ENCODE measurements at places on chromosomes 12 and 14.

- DNase-seq: peak; percentile 63
Observed at GRCh38 chr12:29241821-29242591, 92.9 kb downstream of the FAR2 start.

GRCh38 chr12:92570056-92570753, 132.6 kb upstream of the PLEKHG7 start:
- DNase-seq: peak; percentile 78

GRCh38 chr12:14473707-14474287, 93.9 kb downstream of the PLBD1 start:
- DNase-seq: peak; percentile 37

- DNase-seq: no peak
Observed at GRCh38 chr14:74647678-74648461, 35.8 kb upstream of the LTBP2 start.

- DNase-seq: no peak
Observed at GRCh38 chr12:42789808-42790760, 200.5 kb upstream of the PRICKLE1 start.

DNA sequence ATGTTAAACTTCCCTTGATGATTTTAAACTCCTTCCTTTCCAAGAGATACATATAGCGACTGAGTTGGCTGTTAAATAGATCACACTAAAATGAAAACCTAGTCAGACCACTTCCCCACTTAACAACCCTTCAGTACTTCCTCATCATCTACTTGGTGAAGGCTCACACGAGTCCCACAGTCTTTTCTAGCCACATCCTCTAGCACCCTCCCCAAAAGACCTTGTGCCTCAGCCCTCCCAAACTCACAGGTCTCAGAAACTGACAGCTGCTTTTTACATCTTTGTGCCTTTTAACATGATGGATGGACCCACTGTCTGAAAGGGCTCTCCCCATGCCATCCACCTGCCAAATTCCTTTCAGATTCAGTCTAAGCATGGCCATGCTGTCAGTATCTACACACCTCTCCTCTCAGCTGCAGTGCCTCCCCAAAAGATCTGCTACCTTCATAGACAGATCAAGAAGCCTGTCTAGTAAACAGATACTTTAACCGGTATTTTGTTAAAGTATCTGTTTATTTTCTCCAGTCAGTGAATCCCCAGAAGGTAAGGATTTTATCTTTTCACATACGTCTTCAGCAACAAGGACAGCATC, 65.1 kb upstream of the GPHB5 start:
- DNase-seq: no peak

DNA sequence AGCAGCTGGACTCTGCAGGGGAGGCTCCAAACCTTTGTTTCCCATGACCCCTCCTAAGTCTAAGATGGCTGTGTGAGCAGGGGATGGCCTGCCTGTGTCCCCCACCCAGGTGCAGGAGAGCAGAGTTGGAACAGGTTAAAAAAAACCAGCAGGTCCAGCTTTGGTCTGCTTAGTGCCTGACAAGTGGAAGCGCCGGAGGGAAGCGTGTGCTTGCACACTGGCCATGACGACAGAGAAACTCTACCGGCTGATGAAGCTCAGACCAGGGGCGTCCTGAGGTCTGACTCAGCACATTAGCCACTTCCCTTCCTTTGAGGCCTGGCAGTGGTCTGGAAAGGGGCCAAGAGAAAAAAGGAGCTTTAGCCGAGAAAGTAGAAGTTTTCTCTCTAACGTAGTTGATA, 280.1 kb downstream of the VRK1 start:
- peak; percentile 94 for DNase-seq

- no peak for DNase-seq
Observed at GRCh38 chr12:38926501-38926900, 21.1 kb upstream of the CPNE8 start.

- DNase-seq: no peak
Observed at GRCh38 chr14:105540811-105541210, 14.4 kb downstream of the TMEM121 start.

GRCh38 chr12:104339663-104340062, 36.1 kb downstream of the EID3 start:
- no peak for DNase-seq

DNA sequence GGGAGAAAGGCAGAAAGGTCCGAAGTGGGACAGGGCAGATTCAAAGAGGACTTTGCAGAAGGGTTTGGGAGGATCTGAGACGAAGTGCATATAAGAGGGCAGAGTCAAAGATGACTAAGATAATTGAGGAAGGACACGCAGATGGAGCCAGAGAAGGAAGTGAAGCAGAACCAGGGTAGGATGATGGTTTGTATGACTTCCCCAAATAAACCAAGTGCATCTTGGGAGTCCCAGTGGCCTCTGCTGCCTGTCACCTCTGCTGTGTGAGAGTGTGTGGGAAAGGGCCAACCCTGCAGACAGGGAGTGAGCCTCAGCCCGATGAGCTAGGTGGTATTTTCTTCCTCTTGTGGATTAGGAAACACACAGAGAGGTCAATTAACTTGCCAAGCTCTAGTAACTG, 36.8 kb downstream of the FLVCR2 start:
- peak; percentile 3 for DNase-seq

DNA sequence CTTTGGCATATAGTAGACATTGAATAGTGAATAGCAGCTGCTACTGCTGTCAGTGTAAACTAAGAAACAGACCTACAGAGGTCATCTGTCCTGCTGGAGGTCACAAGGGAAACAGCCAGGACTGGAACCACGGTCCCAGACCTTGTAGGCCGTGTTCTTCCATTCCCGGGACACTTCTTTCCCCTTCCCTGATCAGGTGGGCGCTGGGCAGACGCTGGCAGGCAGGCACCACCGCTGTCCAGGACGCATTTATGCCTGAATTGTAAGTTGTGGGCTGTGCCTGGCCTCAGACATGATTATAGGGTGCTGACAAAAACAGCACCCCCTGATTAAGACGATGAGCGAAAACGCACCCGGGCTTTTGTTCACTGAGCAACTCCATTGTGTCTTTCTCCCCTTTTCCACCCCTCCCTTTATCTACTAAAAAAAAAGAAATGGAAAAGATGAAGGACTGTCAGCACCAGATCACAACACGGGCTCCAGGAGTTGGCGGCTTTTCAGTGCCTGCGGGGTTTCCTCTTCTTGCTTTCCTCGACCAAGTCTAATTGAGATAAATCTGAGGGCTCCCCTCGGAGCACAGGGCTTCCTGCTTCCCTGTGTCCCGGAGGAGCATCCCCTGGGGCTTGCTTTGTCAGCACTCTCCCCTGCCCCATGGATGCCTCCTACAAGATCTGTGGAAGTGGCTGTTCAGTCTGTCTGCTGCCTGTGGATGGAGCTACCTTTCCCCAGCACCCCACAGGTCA, 80.6 kb downstream of the TSPAN9 start:
- DNase-seq: no peak

- DNase-seq: no peak
Observed at GRCh38 chr12:127241072-127241817, 1025.7 kb upstream of the TMEM132C start.

GRCh38 chr12:93363841-93364297, 13.9 kb upstream of the NUDT4 start:
- peak; percentile 94 for DNase-seq

GRCh38 chr14:51780006-51780692, 80.3 kb upstream of the GNG2 start:
- peak; percentile 55 for DNase-seq

DNA sequence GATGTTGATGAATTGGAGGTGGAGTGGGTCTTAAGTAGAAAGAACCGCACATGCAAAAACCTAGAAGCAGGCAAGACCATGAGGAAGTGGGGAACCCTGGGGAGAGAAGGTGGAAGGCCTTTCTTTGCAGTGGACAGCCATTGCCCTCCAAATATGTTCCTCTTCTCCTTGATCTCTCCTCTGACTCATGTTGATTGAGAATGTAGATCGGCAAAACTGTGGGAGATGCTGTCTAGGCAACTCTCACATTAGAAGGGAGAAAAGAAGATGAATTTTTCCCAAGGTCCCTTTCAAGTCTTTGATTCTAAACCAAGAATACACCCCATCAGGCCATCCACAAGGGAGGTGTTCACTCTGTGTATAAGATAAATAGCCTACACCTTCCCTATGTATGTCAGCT, 257.5 kb downstream of the MSRB3 start:
- no peak for DNase-seq

DNA sequence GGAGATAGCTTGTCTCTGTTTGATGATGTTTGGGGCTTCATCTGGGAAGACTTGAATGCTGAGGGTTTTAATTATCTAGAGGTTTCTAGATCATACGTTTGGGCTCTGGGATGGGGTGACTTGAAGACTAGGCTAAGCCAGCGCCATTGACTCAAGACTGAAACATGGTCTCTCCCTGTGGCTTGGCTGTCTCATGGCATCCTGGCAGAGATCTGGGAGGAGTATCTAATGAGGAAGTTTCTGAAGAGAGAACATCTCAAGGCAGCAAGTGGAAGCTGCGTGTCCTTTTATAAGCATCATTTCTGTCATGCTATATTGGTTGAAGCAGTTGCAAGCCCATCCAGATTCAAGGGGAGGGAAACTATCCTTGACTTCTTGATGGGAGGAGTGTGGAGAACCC, 104.8 kb downstream of the UNC79 start:
- no peak for DNase-seq

DNA sequence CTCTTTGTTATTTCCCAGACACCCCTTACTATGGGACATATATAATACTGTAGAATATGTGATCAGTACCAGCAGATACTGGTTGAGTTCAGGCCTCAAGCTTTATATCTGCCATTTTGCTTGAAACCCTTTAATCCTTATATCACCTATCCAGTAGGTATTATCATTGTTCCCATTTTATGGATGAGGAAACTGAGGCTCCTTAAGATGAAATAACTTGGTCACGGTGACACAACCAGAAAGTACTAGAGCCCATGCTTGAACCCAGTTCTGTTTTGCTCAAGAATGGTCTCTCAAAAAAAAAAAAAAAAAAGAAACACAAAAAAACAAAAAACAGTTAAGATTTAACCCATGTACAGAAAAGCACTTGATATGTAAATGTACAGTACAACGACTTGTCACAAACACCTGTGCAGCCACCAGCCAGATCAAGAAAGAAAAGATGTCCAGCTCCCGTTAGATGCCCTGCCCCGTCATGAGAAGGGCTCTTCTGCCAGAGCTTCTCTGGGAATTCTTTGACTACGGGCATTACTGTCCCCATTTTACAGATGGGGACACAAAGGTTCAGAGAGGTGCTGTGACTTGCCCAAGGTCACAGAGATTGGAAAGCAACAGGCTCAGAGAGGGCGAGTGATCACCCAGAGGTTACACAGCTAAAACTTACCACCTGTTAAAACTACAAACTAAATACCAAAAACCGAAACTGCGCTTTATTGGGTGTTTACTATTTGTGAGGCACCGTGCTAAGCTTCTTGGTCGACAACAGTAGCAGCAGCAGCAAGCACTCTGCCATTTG, 669 bp upstream of the WSCD2 start:
- DNase-seq: no peak

GRCh38 chr12:69497308-69498026, 27.3 kb downstream of the FRS2 start:
- peak; percentile 91 for DNase-seq

DNA sequence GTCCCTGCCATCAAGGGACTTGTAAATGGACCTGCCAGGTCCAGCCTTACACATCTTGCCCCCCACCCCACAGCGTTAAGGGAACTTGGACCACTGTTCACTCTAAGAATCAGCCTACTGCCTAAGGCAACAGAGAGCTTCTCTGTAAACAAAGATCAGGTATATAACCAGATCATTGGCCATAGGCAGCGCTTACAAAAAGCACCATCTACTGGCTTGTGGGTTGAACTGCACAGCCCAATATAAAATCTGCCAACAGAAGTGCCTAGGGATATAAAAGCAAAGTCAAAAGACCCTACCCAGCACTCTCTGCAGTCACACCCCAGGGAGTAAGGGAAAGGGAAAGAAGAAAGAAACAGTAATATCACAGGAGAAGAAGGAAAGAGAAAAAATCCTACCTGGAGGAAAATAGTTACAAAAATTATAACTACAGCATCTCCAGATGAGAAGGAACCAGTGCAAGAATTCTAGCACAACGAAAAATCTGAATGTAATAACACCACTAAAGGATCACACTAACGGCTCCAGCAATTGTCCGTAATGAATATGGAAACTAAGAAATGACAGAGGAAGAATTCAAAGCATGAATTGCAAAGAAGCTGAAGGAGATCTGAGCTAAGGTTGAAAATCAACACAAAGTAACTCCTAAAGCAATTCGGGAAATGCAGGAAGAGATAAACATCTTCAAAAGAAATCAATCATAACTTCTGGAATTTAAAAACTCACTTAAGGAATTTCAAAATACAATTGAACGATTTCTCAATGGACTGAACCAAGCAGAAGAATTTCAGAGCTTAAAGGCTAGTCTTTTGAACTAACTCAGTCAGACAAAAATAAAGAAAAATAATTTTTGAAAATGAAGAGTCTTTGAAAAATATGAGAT, 95.2 kb upstream of the PCED1B start:
- DNase-seq: peak; percentile 75

GRCh38 chr12:25784669-25785068, 173.8 kb upstream of the RASSF8 start:
- DNase-seq: no peak

All from OCI-M1 (cell line).